Fibroblast of lung (primary cell): ENCODE measurements at places on chromosomes 6 and 20. TPM values are rescaled to one million over a fixed set of nuclear protein-coding genes. Genes with fewer than 3 reads are reported as not detected.

The BTNL2 gene
- not detected in 2 replicates for total RNA-seq

- DNase-seq: no peak
- H3K36me3 ChIP-seq: no peaks in the 10 kb centered on the region
Observed at GRCh38 chr6:30164714-30165113, 1.4 kb downstream of the TRIM15 start.

DNA sequence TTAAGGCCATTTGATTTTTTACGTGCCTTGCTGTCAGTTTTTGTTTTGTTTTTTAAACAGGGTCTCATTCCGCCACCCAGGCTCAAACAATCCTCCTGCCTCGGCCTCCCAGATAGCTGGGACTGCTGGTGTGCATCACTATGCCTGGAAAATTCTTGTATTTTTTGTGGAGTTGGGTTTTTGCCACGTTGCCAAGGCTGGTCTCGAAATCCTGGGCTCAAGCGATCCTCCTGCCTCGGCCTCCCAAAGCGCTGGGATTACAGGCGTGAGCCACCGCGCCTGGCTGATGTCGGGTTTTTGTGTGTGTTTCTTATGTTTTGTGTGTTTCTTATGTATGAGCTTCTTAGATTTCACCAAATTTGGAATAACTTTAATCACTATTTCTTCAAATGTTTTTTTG is 104.8 kb downstream of the TAF4 start:
- H3K36me3 ChIP-seq: no peaks in the 10 kb centered on the region
- no peak overlapping the region for H3K4me3 ChIP-seq
- H3K27ac ChIP-seq: no peak overlapping the region
- no peak for DNase-seq
- H3K4me1 ChIP-seq: no peaks in the 10 kb centered on the region

GRCh38 chr6:42025845-42026243 is 24.5 kb upstream of the TAF8 start:
- H3K27ac ChIP-seq: no peak overlapping the region
- no peaks in the 10 kb centered on the region for H3K27me3 ChIP-seq
- H3K36me3 ChIP-seq: no peaks in the 10 kb centered on the region
- H3K4me3 ChIP-seq: no peak overlapping the region
- no peak for DNase-seq

GRCh38 chr6:143536461-143536865 is 24.9 kb upstream of the FUCA2 start:
- no peaks in the 10 kb centered on the region for H3K27me3 ChIP-seq
- H3K4me1 ChIP-seq: peaks cover 2% of the 10 kb centered on the region
- no peak overlapping the region for H3K27ac ChIP-seq
- H3K36me3 ChIP-seq: no peaks in the 10 kb centered on the region
- peak overlapping the region; percentile 58 for H3K4me3 ChIP-seq
- DNase-seq: peak; percentile 32
